Activated naive CD4-positive, alpha-beta T cell treated with Interleukin-2 at 50 U/mL for 16 hours (primary cell): ENCODE measurements at places on chromosomes 4 and X.

GRCh38 chr4:173494013-173494970 is 35.7 kb downstream of the HAND2 start:
- peak; percentile 53 for DNase-seq

- DNase-seq, result no peak
Observed at GRCh38 chrX:71082822-71083221, 12.8 kb upstream of the FOXO4 start.

GRCh38 chr4:51895158-51895557 is 52.2 kb downstream of the DCUN1D4 start:
- DNase-seq, result no peak

- no peak for DNase-seq
Observed at GRCh38 chr4:48899950-48900349, 6.6 kb downstream of the OCIAD2 start.

- DNase-seq, result no peak
Observed at GRCh38 chr4:16264798-16265197, 38.5 kb upstream of the TAPT1 start.
